ENCODE measurements at places on chromosomes 13 and 19. TPM values are rescaled to one million over a fixed set of nuclear protein-coding genes. Genes with fewer than 3 reads are reported as not detected.

GRCh38 chr13:97256343-97256783, 34.2 kb downstream of the MBNL2 start:
- DNase-seq, result no peak

DNA sequence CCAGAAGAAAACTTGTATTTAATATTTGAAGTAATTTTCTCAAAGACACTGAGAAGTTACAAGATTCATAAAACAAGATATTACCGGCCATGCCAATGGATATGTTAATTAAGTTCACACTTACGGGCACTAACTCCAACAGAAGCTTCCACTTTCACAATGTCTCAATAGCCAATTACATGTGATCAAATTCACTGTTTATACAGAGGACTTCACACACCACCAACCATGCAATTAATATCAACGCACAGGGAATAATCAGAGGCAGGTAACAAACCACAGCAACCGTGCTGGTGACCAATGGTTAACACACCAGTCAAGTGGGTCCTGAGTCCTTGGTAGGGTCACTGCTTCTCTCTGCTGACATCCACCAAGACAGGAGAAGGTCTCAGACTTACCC, 5.9 kb upstream of the ACOD1 start:
- no peak for DNase-seq

Gene TUBB4A
- total RNA-seq, result 39.9 TPM

DNA sequence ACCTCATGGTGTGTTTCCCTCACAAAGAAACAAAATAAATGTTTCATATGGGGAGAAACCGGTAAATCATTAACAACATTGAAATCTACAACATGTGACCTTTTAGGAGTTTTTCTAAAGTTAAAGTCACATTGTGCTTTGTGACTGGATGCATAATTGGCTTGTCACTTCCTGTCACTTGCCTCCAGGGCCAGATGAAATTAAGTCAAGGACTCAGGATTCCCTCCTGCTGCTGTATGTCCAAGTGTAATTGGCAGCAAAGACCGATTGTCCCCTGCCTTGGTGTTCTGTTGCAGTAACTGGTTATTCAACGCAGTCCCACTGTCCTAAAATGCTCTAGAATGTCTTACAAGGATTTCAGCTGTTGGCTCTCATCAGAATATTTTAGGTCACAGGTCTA, 448.2 kb downstream of the LIG4 start:
- DNase-seq, result peak; percentile 3

GRCh38 chr13:90898811-90899210, 448.7 kb upstream of the MIR17HG start:
- no peak for DNase-seq

DNA sequence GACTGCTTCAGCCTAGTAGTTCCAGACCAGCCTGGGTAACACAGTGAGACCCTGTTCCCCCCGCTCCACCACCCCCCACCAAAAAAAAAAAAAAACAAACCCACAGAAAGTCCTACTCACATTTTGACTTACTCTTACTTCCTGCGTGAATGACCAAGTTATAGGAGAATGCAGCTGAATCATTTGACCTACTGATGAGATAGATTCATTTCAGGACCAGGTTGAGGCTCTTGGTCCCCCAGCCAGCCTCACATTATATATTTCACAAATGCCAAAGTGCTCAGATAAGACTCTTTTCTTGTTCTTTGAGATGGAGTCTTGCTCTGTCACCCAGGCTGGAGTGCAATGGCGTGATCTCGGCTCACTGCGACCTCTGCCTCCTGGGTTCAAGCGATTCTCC, 70.2 kb downstream of the KLF5 start:
- DNase-seq, result no peak

Gene ADGRE1
- total RNA-seq, result not detected

- DNase-seq, result no peak
These were observed 3.4 kb upstream of the EBI3 start for GRCh38 chr19:4225885-4226284.

DNA sequence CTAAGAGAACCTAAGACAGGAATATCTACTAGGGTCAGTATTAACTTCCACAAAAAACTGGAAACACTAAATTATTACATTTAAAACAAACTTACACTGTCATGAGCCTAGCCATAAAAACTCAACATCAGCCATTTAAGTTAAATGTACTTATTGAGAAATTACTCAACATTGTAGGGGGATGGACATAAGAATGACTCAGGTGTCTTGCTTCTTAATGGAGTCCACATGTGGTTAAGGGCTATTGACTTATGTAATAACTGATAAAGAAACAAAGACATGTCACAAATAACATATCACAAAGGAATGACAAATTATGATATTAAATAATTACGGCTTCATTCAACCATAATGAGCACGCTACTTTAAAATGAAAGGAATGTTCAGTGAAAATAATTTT, 36.2 kb downstream of the CLDN10 start:
- DNase-seq, result no peak

DNA sequence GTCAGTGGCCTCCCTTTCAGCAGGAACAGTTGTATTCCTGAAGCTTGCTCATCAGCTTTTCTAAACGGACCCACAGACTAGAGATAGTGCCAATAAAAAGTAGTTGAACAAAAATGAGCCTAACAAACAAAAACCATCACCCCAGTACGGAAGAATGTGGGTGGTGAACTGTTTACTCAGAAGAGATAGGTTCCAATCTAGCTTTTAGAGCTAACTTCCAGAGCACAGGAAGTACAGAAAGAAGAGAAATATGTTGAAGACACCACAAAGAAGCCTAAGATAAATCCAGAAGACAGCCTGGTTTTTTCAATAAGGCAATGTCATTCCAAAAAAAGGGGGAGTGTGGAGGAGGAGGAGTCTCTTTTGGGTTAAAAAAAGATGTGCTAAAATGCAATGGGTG, 2.8 kb upstream of the LMO7 start:
- DNase-seq, result no peak

- no peak for DNase-seq
These were observed 53.7 kb downstream of the LACC1 start for GRCh38 chr13:43933378-43933777.

- DNase-seq, result no peak
These were observed 25.4 kb downstream of the LYL1 start for GRCh38 chr19:13077240-13077639.

DNA sequence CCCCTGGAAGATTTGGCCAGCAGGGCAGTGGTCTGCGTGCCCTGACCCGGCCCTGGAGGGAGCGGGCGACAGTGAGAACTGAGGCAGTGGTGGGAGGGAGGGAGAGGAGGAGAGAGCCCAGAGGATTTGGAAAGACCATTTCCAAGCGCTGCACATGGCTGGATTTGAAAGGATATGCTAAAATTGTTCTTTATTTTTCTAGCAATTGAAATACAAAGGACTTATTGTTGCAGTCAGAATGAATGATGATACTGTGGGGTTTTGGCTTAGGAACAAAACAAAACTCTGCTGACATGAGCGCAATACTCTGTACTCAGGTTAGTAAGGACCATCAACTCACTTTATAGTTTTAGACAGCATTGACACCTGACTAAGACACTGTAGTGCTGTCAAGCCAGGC, 69.5 kb downstream of the TNFRSF19 start:
- DNase-seq, result no peak

DNA sequence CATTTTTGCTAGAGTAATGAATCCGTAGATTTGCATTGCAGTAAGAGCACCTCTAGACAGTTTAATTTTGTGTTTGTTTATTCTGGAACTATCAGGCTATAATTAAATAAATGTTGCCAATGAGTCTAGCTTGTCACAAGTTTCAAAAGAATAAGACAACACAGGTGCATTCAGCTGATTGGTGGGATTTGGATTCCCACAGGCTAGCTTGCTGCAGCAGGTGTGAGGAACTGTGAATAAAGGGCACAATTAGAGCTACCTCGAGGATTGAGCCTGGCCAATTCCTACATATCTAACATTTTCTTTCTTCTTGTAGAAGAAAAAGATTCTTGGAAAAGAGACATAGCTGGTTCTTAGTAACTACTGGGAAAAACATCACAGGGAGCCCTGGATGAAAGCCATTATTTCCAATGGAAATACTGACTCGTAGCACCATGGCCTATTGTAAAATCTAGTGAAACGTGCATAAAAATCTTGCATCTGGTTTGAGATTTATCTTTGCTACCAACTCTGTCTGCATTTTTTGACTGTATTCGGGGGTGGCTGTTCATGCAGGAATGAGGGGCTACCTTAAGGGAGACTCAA, 360.9 kb downstream of the FGF9 start:
- DNase-seq, result no peak

Gene IL11
- total RNA-seq, result 0.56 TPM
